Head of caudate nucleus (tissue), 42 donors: ENCODE measurements at places on chromosomes 11 and 22.

- no peak for DNase-seq
These were observed 387.8 kb upstream of the CADM1 start for GRCh38 chr11:115892016-115892415.

- no peak for DNase-seq
These were observed 1.4 kb downstream of the CHRNA10 start for GRCh38 chr11:3669742-3670183.

GRCh38 chr11:101442171-101442570 lies 141.6 kb downstream of the TRPC6 start:
- DNase-seq = no peak

GRCh38 chr11:40716344-40717130 lies 742.9 kb downstream of the LRRC4C start:
- no peak for DNase-seq

DNA sequence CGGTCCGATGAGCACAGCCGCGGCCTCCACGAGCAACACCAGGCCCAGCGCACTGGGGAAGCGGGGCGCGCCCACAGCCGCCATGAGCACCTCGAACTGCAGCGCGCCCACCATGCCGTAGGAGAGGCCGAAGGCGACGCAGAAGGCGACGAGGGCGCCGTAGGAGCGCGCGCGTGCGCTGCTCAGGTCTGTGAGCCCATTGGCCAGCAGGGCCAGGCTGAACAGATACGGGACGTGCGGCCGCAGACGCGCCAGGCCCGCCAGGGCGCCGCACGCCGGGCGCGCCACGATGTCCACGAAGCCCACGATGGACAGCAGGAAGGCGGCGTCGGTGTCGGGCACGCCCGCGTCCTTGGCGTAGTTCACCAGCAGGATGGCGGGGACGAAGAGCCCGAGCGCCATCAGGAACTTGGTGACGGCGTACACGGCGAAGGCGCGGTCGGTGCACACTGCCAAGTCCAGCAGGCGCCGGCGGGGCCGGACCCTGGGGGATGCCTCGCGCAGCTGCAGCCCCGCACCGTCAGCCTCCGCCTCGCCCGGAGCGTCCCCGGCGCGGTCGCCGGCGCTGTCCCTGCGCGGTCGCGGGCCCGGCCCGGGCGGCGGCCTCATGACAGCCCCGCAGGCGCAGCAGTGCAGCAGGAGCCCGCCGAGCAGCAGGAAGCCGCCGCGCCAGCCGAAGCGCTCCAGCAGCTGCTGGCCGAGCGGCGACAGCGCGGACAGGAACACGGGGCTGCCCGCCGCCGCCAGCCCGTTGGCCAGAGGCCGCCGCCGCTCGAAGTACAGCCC lies 2.9 kb downstream of the SLC16A8 start:
- peak; percentile 72 for DNase-seq

GRCh38 chr11:115743719-115744118 lies 239.5 kb upstream of the CADM1 start:
- DNase-seq = no peak

DNA sequence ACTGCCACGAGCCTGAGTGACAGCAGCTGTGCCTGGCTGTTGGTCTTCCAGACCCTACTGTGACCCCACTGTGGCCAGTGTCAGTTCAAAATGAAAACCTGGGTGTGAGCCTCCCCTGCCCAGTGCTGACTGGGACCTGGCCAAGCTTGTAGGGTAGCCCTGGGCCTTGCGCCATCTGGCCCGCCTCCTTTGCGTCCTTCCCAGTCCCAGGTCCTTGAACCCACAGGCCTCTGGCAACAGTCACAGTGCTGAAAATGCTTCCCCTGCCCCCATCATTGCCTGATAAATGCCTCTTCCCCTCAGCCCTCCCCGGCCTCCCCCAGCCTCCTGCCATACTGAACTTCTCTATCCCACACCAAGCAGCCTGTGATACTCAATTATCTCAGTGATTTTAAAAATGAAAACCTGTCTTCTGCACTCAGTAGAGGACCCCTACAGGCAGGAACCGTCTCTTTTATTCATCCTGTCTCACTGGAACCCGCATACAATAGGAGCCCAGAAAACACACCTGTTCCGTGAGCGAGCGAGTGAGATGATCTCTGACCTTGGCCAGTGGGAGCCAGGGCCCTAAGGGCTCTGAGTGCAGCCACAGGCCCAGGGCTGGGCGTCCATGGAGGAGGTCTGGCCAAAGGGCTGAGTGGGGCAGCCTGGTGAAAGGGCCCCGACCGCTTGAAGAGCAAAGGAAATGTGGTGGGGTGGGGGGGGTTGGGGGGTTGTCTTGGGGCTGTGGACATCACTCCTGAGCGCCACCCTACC lies 49.7 kb upstream of the TTLL12 start:
- DNase-seq = no peak

DNA sequence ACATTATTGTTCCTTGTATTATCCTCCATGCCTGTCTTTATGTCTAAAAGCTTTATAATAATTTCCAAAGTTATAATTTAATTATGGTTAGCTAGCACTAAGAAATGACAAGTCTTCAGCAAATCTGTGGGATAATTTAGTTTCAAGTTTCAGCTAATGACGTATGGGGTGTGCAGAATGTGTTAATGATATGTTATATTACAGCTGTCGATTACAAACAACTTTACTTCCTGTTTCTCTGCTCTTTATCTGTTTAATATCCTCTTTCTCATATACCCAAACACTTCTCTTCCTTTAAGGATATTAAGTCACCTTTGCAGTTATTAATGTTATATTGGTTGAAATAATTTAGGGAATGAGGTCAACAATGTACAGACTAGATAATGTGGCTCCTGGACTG lies 161.8 kb downstream of the CASP12 start:
- DNase-seq = no peak

DNA sequence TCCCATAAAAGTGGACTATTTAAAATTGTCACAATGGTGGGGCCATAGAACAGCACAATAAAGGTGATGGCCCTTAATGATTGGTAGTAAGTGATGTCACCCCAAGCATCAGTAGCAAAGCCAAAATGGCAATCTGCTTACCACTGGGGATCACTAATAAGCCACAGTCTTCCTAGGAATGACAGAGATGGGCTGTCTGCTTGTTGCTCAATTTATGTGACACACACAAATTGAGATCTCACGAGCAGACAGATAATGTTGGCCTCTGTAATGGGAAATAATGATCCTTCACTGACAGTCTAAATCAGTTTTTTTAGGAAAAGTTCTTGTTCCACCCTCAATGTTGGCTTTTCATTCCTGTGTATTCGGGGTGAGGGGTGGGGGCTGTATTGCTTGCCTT lies 515.1 kb downstream of the BRD1 start:
- peak; percentile 25 for DNase-seq

GRCh38 chr22:25546751-25547150 lies 17.7 kb upstream of the GRK3 start:
- no peak for DNase-seq

DNA sequence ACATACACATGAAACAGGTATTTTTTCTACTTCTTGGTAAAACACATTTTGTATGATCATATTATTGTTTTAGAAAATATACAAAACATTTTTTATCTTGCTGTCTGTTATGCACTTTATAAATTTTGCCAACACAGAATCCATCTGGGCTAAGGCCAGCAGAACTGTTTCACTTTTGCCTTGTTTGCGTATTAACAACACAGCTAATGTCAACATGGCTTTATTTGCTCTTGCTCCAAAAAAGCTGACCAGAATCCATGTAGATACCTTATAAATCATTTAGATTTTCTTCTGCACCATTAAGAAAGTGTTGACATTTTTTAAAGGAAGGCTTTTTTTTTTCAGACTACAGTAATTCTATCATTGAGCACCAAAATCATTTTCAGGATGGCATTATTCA lies 58.1 kb upstream of the PGR start:
- DNase-seq = no peak

GRCh38 chr11:34303028-34303570 lies 54.7 kb downstream of the ABTB2 start:
- DNase-seq = no peak

DNA sequence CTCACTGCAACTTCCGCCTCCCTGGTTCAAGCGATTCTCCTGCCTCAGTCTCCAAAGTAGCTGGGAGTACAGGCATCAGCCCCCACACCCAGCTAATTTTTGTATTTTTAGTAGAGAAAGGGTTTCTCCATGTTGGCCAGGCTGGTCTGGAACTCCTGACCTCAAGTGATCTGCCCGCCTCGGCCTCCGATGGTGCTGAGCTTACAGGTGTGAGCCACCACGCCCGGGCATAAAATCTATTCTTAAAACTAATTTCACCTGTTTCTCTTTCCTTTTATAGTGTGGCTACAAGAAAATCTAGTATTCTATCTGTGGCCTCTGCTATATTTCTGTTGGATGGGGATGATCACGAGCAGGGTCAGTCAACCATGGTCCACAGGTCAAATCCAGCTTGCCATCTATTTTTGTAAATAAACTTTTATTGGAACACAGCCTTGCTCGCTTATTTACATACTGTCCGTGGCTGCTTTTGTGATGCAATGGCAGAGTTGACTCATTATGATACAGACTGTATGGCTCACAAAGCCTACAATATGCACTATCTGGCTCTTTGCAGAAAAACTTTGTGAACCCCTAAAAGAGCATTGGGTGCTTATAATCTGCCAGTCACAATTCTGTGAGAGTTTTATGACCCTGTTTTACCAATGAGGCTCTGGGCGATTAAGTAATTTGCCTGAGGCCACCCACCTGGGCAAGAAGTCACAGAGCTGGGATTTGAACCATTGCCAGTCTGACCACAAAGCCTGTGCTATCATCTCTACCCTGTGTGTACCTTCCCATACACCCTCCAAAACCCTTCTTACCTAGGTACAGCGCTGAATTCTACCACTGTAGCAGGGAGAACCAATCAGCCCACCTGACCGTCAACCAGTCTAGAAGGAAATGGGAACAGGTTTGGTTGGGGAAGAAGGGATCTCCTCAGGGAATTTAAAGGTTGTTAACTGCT lies 28.3 kb downstream of the SLC1A2 start:
- no peak for DNase-seq

- no peak for DNase-seq
These were observed 312.5 kb upstream of the ANO3 start for GRCh38 chr11:26019386-26019785.

DNA sequence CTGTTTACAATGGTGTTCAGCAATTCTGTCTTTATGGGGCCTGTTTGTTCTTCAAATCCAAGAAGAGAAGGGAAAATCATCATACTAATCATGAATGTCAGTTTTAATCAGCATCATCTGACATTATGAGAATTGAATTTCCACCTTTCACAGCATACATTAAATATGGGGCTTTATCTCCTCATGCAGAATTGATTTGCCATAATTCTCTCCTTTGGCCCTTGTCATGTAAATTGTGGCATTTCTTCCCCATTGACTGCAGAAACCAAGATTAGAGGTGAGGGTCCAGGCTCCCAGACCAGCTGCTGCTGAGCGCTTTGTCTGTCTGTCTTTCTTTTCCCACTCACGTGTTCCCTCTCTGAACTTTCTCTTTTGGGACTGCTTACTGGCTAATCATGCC lies 232.1 kb upstream of the NAV2 start:
- DNase-seq = no peak
